ENCODE measurements at places on chromosomes 5 and 9.
A peak's percentile ranks its signal among the peaks of the same experiment; 100 is the strongest.

- peak overlapping the region; percentile 80 for H3K4me3 ChIP-seq
- H3K27me3 ChIP-seq: no peaks in the 10 kb centered on the region
- DNase-seq: peak; percentile 34
- H3K36me3 ChIP-seq: no peaks in the 10 kb centered on the region
These were observed 99.0 kb downstream of the GTF3C4 start for GRCh38 chr9:132768932-132769905.

DNA sequence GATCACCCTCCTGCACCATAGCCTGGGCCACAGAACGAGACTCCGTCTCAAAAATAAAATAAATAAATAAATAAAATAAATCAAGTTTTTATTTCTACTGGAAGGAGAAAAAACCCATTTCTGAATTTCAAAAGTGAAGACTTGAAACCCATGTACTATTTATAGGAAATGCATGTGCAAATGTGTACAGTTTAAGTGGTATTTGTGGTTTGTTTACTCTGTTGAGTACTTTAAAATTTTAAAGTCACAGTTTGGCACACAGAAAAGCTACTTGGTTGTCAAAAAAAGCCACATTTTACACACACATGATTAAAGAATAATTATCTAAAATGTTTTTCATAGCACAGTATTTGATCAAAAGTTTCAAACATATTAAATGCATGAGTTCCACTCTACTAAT lies 43.6 kb downstream of the NR3C1 start:
- H3K4me1 ChIP-seq: no peaks in the 10 kb centered on the region
- no peak overlapping the region for H3K4me3 ChIP-seq
- no peak overlapping the region for H3K27ac ChIP-seq
- H3K27me3 ChIP-seq: no peaks in the 10 kb centered on the region
- DNase-seq: no peak
- H3K36me3 ChIP-seq: peaks cover 4% of the 10 kb centered on the region

- no peak overlapping the region for H3K27ac ChIP-seq
- no peak overlapping the region for H3K4me3 ChIP-seq
- H3K4me1 ChIP-seq: no peaks in the 10 kb centered on the region
- H3K27me3 ChIP-seq: no peaks in the 10 kb centered on the region
- no peak for DNase-seq
These were observed 119.7 kb upstream of the RPS23 start for GRCh38 chr5:82397741-82398320.

DNA sequence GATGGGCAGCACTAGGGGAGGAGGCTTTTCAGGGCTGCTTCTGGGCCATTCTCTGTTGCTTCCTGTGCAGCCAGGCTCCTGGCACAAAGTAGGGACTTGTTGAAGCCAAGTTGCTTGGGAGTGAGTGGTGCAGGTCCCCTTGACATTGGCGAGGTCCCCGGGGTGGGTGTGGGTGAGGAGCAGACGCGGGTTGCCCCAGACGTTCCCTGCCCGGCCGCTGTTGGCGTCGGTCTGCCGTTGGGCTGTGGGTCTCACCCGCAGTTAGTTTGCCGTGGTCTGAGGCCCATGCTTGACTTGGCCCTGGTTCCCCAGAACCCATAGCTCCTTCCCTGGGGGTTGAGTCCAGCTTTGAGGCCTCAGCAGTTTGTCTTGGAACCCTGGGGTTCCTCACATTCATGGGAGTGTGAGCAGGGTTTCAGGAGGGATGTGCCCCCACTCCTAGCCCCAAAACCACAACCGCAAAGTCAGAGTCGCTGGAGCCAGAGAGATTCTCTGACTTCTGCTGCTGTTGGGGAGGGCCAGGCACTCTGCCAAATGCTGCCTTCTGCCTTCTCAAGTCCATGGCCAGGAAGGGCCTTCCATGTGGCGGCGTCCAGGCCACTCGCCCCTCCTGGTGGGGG lies 77.5 kb downstream of the RXRA start:
- no peaks in the 10 kb centered on the region for H3K27me3 ChIP-seq
- H3K27ac ChIP-seq: peak overlapping the region; percentile 70
- H3K4me3 ChIP-seq: no peak overlapping the region
- DNase-seq: no peak

GRCh38 chr9:131436865-131437271 lies 43.0 kb downstream of the PRRC2B start:
- H3K4me1 ChIP-seq: peaks cover 31% of the 10 kb centered on the region
- no peak for DNase-seq
- H3K27ac ChIP-seq: peak overlapping the region; percentile 42
- no peak overlapping the region for H3K4me3 ChIP-seq

DNA sequence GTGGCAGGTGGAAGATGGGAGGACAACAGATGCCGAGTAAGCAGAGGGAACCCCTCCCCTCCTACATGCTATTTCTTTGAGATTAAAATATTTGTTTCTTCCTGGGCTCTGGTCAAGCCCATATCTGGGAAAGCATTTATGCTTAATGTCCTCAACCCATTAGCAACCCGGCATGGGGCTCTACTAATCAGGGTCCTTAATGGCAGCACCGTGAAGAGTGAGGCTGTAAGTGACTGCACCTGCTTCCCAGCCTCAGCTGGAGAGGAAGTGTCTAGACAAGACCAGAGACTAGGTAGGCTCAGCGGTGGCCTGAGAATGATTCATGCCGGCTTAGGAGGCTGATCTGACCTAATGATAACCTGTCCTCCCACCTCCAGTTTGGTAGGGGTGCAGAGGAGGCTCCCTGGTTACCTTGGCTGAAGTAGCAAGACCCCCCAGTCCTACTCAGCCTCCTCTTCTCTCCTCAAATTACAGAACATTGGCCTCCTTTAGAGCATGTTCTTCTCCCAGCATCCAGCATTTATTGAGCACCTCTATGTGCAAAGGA lies 61.3 kb upstream of the HSPA9 start:
- no peak overlapping the region for H3K27ac ChIP-seq
- no peaks in the 10 kb centered on the region for H3K27me3 ChIP-seq
- DNase-seq: no peak
- H3K4me1 ChIP-seq: no peaks in the 10 kb centered on the region
- H3K4me3 ChIP-seq: no peak overlapping the region
- H3K36me3 ChIP-seq: no peaks in the 10 kb centered on the region

DNA sequence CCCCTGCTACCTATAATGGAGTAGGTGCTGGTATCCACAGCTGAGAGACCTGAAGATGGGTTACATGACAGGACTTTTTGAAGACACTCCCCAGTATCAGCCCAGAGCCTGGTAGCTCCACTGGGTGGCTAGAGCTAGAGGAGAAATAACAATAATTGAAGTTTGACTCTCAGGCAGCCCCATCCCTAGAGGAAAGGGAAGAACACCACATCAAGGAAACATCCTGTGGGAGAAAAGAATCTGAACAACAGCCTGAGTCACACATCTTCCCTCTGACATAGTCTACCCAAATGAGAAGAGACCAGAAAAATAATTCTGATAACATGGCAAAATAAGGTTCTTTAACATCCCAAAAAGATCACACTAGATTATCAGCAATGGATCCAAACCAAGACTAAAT lies 432.1 kb downstream of the CDH18 start:
- H3K36me3 ChIP-seq: no peaks in the 10 kb centered on the region
- H3K27me3 ChIP-seq: no peaks in the 10 kb centered on the region
- no peak overlapping the region for H3K27ac ChIP-seq
- no peak for DNase-seq
- H3K4me1 ChIP-seq: no peaks in the 10 kb centered on the region
- no peak overlapping the region for H3K4me3 ChIP-seq

DNA sequence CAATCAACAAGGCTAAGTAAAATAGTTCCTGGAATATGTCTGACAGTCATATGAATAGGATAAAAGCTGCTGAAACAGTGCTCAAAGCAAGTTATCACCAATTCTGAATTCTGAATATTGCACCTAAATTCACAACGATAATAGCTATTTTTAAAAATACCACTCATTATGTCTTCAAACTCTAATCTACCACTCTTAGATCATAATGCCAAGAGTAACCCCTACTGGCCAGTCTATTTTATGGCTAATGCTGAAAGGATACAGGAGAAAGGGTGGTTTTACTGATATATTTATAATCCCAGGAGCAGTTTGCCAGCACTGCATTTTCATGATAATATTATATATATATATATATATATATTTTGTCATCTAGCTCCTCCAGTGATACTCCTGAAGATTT lies 232.8 kb downstream of the PDE4D start:
- peaks cover 3% of the 10 kb centered on the region for H3K4me1 ChIP-seq
- no peak for DNase-seq
- no peak overlapping the region for H3K4me3 ChIP-seq
- H3K36me3 ChIP-seq: no peaks in the 10 kb centered on the region
- H3K27ac ChIP-seq: no peak overlapping the region

DNA sequence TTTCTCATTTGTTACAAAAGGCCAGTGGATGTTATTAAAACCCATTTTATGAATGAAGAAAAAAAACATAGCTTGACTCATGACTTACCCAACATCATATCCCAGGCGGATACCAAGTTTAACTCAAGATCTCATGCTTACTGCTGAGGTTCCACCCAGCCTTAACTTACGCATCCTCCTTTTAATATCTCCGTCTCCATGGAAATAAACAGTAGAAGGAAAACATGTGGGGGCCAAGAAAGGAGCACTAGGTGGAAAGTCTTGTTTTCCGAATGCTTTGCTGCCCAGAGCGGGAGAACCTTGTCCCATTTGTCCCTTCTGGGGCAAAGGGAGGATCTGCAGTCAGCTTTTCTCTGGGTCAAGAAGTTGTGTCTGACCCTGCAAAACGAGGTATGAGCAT lies 44.1 kb downstream of the ANGPTL2 start:
- no peaks in the 10 kb centered on the region for H3K27me3 ChIP-seq
- H3K36me3 ChIP-seq: no peaks in the 10 kb centered on the region
- no peak overlapping the region for H3K4me3 ChIP-seq

DNA sequence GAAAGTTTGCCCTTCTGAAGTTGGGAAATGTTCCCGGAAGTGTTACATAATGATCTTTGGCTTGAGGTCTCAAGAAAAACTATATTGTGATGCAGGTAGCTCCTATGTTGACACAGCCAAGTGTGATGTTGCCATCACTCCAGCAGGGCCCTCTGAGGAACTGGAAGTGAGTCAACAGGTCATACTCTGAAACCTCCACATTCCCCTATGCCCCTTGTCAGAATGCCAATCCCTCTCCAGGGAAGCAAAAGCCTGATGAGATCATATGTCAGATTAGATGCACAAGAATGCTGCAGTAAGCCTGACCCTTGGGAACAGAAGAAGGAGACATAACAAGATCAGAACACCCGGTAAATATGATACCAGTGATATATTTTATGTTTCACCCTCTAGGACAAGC lies 66.8 kb upstream of the ITGA2 start:
- H3K36me3 ChIP-seq: no peaks in the 10 kb centered on the region
- no peak for DNase-seq
- no peaks in the 10 kb centered on the region for H3K4me1 ChIP-seq
- no peak overlapping the region for H3K4me3 ChIP-seq

GRCh38 chr9:71632776-71633175 lies 135.5 kb downstream of the CEMIP2 start:
- no peaks in the 10 kb centered on the region for H3K27me3 ChIP-seq
- H3K4me3 ChIP-seq: no peak overlapping the region
- H3K4me1 ChIP-seq: no peaks in the 10 kb centered on the region

DNA sequence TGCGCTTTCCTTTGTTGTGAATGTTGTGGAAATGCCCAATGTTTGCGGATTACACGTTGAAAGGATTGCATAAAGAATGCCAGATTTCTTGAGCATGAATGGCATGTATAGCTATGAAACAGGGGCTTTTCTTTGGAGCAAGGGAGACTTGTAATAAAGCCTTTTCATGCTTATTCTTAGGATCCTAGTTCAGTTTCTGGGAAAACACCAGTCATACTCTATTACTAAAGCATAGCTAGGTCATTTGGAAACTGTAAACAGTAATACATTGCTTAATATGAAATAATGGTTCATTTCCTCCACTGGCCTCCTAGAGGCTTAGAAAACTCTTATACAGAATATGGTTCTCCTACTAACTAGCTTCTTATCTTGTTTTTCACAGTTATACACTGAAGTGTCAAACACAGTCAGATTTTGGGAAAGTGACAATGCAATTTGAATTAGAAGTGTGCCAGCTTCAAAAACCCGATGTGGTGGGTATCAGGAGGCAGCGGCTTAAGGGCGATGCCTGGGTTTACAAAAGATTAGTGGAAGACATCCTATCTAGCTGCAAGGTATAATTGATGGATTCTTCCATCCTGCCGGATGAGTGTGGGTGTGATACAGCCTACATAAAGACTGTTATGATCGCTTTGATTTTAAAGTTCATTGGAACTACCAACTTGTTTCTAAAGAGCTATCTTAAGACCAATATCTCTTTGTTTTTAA lies 104.2 kb downstream of the MELK start:
- no peak overlapping the region for H3K27ac ChIP-seq
- H3K36me3 ChIP-seq: no peaks in the 10 kb centered on the region
- no peak for DNase-seq
- H3K4me3 ChIP-seq: no peak overlapping the region
- H3K4me1 ChIP-seq: no peaks in the 10 kb centered on the region
- no peaks in the 10 kb centered on the region for H3K27me3 ChIP-seq

GRCh38 chr9:106864373-106865143 lies 1.6 kb downstream of the ZNF462 start:
- peak overlapping the region; percentile 98 for H3K4me3 ChIP-seq
- H3K36me3 ChIP-seq: no peaks in the 10 kb centered on the region
- H3K27ac ChIP-seq: peak overlapping the region; percentile 64
- H3K4me1 ChIP-seq: no peaks in the 10 kb centered on the region
- H3K27me3 ChIP-seq: no peaks in the 10 kb centered on the region

- H3K27ac ChIP-seq: no peak overlapping the region
- no peaks in the 10 kb centered on the region for H3K36me3 ChIP-seq
- no peaks in the 10 kb centered on the region for H3K27me3 ChIP-seq
- H3K4me1 ChIP-seq: no peaks in the 10 kb centered on the region
- no peak for DNase-seq
These were observed 130.0 kb downstream of the CACNA1B start for GRCh38 chr9:138007566-138007917.

GRCh38 chr5:131794586-131794985 lies 2.2 kb downstream of the FNIP1 start:
- no peaks in the 10 kb centered on the region for H3K36me3 ChIP-seq
- H3K27ac ChIP-seq: no peak overlapping the region
- no peak overlapping the region for H3K4me3 ChIP-seq
- no peaks in the 10 kb centered on the region for H3K27me3 ChIP-seq
- DNase-seq: no peak
- H3K4me1 ChIP-seq: no peaks in the 10 kb centered on the region

DNA sequence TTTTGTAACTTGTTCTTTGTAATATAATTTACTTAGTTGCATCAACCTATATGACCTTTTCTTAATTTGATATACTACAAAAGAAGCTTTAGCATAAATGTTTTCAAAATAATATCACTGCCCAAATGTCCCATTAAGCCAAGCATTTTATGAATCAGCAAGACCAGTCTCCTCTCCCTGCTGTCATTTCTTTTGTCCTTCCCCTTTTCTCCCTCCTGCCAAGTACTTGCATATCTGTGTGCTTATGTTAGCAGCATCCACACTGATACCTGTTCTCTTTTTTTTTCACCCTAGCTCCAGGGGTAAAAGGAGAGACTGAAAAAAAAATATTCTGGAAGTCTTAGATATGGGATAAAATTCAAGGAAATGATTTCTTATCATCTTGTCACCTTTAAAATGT lies 69.7 kb downstream of the ZSWIM6 start:
- DNase-seq: no peak
- no peaks in the 10 kb centered on the region for H3K36me3 ChIP-seq
- H3K4me1 ChIP-seq: no peaks in the 10 kb centered on the region
- no peaks in the 10 kb centered on the region for H3K27me3 ChIP-seq

GRCh38 chr5:78295035-78295961 lies 800 bp upstream of the AP3B1 start:
- H3K4me3 ChIP-seq: peak overlapping the region; percentile 83
- H3K27me3 ChIP-seq: no peaks in the 10 kb centered on the region
- no peaks in the 10 kb centered on the region for H3K36me3 ChIP-seq
- H3K4me1 ChIP-seq: no peaks in the 10 kb centered on the region
- no peak overlapping the region for H3K27ac ChIP-seq
- peak; percentile 78 for DNase-seq
